Ecto neural progenitor cell (in vitro differentiated cells): ENCODE measurements at places on chromosomes 1 and 21.
A peak's percentile ranks its signal among the peaks of the same experiment; 100 is the strongest.

GRCh38 chr1:113201560-113201959 is 128.6 kb downstream of the LRIG2 start:
- no peak for DNase-seq

- DNase-seq = no peak
Observed at GRCh38 chr1:200242110-200243041, 167.5 kb downstream of the ZNF281 start.

GRCh38 chr1:17438318-17439249 is 893 bp downstream of the RCC2 start:
- DNase-seq = peak; percentile 73

GRCh38 chr1:63628607-63629006 is 35.4 kb downstream of the PGM1 start:
- no peak for DNase-seq

DNA sequence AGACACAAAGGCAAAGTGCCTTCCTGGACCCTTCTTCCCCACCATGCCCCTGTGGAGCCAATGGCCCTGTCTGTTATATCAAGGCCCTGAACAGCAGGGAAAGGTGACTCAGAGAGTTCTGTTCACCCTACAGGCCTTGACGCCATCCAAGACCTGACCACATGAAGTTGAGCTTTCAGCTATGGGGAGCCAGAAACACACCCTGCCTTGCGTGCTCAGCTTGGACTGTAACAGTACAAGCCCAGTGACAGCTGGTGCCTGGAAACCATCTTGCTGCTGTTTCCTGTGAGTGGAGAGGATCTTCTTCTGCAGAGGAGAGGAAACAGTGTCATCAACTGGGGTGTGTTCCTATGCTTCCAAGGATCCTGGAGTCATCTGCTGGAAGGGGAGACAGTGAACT is 165.0 kb upstream of the IRF2BP2 start:
- DNase-seq = no peak

GRCh38 chr1:201026836-201027235 is 3.3 kb upstream of the KIF21B start:
- no peak for DNase-seq

GRCh38 chr1:159223004-159223403 is 18.3 kb downstream of the ACKR1 start:
- DNase-seq = no peak

- DNase-seq = no peak
Observed at GRCh38 chr1:201918343-201918742, 28.0 kb downstream of the LMOD1 start.

GRCh38 chr1:109163551-109163950 is 49.6 kb downstream of the ELAPOR1 start:
- DNase-seq = no peak

DNA sequence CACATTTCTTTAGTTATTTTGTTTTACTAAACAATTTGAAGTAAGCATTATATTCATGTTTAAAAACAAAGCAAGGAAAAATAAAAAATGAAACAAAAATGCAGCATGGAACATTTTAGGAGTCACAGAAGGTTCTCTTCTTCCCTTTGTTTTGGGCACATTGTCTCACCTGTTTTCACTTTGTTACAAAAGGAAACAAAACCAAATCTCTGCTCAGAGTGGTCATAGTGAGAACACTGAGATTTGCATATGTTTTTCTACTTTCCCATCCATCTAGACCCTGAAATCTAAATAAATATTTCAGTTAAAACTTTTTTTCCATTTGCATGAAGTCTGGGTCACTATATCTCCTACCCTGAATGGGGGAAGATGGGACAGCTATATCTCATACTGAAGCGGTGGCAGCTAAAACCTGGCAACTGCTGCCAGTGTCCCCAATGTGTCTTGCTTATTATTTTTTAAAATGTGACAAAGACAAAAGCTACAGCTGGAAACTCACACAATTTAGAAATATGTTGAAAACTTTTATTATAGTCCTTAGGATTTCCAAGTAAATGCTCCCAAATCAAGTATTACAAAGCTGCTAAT is 3.5 kb downstream of the EXOC8 start:
- DNase-seq = no peak

DNA sequence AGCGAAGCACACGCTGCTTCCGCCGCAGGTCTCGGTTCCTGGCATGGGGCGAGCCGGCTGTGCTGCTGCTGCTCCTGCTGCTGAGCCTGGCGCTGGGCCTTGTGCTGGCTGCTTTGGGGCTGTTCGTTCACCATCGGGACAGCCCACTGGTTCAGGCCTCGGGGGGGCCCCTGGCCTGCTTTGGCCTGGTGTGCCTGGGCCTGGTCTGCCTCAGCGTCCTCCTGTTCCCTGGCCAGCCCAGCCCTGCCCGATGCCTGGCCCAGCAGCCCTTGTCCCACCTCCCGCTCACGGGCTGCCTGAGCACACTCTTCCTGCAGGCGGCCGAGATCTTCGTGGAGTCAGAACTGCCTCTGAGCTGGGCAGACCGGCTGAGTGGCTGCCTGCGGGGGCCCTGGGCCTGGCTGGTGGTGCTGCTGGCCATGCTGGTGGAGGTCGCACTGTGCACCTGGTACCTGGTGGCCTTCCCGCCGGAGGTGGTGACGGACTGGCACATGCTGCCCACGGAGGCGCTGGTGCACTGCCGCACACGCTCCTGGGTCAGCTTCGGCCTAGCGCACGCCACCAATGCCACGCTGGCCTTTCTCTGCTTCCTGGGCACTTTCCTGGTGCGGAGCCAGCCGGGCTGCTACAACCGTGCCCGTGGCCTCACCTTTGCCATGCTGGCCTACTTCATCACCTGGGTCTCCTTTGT is 2.6 kb downstream of the TAS1R3 start:
- no peak for DNase-seq

DNA sequence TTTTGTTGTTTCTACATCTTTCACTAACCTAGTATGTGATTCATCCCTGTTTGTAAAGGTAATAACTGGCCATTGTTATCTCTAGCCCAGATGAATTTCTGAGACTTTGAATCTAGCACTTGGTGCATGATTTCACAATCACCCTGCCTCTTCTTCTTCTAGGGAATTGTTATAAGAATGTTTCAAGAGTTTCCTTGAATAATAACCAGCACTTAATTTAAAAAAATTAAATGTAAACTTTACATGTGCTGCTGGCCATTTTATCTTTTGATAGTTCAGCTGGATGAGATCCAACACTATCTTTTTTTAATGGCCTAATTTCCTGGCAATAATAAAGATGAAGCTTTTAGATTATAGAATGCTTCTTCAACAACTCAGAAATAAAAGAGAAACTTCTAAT is 31.8 kb downstream of the UBE2U start:
- no peak for DNase-seq

GRCh38 chr1:105100102-105100501 is 1350.4 kb downstream of the AMY1C start:
- no peak for DNase-seq

- no peak for DNase-seq
Observed at GRCh38 chr1:84122780-84123382, 21.2 kb upstream of the PRKACB start.

GRCh38 chr1:235504122-235504493 is at the start of gene B3GALNT2:
TSS of gene B3GALNT2 (minus strand) at chr1:235504452. CDS start at chr1:235504252, 200 bp downstream.
- DNase-seq = no peak

- no peak for DNase-seq
Observed at GRCh38 chr1:41171266-41171874, 70.7 kb downstream of the SCMH1 start.

DNA sequence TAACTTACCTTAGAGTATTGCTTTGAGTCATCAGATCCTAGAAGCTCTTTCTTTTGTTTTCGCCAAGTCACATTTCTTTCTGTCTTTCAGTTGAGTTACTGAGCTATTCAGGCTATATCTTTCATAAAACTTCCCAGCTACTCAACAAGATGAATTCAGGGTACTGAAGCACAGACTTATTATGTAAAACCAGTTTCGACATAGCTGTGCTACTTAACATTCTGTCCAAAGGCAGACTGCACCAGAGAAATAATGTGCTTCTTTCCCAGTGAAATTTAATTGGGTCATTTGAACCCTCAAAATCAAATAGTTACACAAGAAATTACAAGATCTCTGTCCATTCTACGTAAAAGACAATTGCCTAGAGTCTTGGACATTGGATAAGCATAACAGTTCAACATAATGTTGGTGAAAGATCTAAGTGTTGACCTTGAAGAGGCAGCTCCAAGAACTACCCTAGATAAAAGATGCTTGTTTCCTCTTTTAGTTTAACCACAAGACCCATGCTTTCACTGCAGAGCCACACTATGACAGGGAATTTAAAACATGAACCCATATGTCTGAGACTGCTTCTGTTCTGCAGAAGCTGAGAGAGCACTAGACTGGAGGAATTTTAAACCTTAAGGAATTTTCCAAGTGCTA is 163.2 kb downstream of the LRRC40 start:
- DNase-seq = no peak

- DNase-seq = no peak
Observed at GRCh38 chr1:205144751-205145150, 23.0 kb upstream of the RBBP5 start.

DNA sequence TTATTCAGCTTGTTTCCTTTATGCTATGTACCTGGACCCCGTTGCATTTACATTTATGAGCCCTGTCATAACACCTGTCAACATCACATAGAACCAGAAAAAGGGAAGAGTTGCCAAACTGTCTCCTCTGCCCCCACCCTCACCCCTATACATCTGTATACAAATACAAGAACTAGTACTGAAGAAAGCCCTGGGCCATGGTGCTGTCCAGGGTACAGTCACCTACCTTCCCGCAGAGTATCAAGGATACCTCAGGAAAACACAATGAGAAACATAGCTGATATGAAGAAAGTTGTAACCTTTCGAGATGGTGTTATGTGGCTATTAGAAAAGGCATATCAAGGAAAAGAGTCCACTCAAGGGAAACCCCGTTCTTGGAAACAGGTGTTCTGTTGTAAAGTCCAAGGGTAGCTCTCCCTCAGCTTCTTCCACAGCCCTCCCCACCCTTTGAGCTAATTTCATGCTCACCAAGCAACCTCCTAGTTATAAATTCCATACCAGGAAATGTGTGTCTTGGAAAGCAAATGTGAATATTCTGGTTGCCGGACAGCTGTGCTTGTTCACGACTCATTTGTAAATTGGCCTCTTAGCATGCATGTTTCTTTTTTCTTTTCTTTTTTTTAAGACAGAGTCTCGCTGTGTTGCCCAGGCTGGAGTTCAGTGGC is 16.7 kb upstream of the AVPR1B start:
- DNase-seq = no peak

GRCh38 chr1:162145280-162145965 is 75.9 kb downstream of the NOS1AP start:
- DNase-seq = peak; percentile 77

GRCh38 chr1:47782414-47783166 is 214.6 kb downstream of the TRABD2B start:
- no peak for DNase-seq

DNA sequence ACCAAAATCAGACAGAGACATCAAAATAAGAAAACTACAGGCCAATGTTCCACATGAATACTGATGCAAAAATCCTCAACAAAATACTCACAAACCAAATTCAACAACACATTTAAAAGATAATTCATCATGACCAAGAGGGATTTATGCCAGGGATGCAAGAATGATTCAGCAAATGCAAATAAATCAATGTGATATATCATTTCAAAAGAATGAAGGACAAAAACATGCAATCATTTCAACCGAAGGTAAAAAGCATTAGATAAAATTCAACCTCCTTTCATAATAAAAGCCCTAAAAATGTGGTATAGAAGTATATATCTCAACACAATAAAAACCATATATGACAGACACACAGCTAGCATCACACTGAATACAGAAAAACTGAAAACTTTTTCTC is 81.5 kb upstream of the LYPLAL1 start:
- no peak for DNase-seq

DNA sequence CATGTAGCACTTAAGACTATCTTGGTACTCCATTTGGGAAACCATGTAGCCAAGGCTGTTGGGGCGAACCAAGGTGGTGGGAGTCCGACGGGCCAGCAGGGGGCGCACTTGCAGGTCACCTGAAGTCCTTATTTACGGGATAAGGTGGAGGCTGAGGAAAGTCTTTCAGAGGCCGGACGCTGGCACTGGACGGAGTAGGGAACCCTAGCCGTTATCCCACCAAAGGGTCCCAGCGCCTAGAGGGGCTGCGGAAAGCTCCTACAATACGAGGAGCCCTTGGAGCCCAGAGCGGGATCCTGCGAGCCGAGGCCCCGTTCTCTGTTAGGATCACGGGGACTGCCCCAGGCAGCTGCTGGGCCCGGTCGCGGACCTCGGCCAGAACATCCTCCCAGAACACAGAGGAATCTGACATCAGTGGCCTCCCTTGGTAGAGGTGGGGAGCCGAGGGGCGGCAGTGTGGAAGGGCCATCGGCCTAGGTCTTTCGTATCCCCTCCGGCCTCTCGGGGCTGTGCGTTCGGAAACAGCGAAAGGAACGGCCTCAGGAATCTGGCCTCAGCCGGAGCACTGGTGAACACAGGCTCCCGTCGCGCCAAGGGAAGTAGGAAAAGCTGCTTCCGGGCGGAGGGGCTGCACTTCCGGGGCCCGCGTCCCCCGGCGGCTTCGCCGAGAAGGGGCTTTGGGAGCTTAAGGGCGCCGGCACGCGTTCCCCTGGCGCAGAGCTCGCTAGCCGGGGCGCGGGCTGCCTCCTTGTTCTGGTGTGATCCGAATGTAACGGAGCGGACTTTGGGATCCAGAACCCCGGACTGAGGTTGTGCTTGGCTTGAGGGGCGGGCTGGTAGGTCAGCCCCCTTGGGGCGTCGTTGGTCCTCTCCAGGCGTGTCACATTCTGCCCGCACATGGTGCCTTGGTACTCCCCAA is 29.9 kb upstream of the RPTN start:
- DNase-seq = no peak

- DNase-seq = no peak
Observed at GRCh38 chr1:82836973-82837680, 1036.4 kb downstream of the ADGRL2 start.
